ENCODE measurements at places on chromosomes 1 and 21. TPM values are rescaled to one million over a fixed set of nuclear protein-coding genes. Genes with fewer than 3 reads are reported as not detected.

Gene S100A12
- not detected for total RNA-seq

DNA sequence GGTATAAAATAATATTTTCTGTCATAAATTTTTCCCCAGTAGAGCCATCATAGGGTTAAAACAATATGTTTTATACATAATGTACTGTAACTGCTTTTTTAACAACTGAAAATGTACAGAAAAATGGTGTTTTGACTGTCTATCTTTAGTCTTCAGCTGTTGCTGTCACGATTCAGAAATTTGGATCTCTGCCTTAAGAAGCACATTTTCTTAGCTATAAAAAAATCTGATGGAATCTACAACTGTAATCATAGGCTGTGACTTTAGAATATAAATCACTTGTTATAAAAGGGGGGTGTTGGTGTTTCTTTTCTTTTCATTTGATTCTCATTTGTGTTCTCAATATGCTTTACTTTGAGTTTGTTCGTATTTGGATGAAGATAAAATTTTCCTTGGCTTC, 187.5 kb downstream of the PDE4B start:
- no peak overlapping the region for H3K4me3 ChIP-seq
- no peaks in the 10 kb centered on the region for H3K27me3 ChIP-seq
- no peaks in the 10 kb centered on the region for H3K36me3 ChIP-seq
- H3K27ac ChIP-seq: no peak overlapping the region

Gene TMPRSS2
- not detected for total RNA-seq

- H3K4me1 ChIP-seq: peaks cover 73% of the 10 kb centered on the region
- no peaks in the 10 kb centered on the region for H3K27me3 ChIP-seq
- no peak for DNase-seq
- no peak overlapping the region for H3K27ac ChIP-seq
Observed at GRCh38 chr1:66248257-66248656, 285.7 kb upstream of the SGIP1 start.

DNA sequence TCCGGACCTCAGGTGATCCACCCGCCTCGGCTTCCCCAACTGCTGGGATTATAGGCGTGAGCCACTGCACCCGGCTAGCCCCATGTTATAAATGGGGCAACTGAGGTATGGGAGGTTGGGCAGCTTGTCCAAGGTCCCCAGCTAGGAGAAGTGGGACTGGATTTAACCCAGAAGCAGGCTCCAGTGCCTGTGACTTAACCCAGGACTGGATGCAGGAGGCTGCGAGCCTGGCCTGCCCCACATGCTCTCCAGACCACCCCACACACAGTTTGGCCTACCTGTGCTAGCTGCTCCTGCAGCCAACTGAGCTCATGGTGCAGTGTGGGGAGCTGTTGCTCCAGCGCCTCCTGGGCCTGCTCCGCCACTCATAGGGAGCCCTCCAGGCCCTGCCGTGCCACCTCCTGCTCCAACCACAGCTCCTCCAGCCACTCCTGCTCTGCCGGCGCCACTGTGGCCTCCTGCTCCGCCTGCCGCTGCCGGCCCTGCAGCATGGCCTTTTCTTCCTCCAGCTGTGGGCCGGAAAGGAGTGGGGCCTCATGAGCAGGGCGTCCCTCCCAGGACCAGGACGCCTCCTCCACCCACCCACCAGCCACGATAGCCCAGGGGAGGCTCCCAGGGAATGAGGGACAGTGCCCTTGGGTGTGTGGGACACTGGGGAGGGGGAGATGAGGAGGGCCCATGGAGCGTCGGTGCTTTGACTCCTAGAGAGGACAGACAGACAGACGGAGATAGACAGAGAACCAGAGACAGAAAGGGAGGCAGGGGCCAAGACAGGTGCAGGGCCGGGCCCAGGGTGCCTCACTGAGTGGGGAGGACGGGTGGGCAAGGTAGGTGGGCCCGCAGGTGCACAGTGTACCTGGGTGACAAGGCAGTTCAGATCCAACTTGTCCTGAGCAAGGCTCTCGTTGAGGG, 12.4 kb upstream of the NBPF1 start:
- no peak for DNase-seq
- no peak overlapping the region for H3K27ac ChIP-seq
- H3K36me3 ChIP-seq: no peaks in the 10 kb centered on the region

DNA sequence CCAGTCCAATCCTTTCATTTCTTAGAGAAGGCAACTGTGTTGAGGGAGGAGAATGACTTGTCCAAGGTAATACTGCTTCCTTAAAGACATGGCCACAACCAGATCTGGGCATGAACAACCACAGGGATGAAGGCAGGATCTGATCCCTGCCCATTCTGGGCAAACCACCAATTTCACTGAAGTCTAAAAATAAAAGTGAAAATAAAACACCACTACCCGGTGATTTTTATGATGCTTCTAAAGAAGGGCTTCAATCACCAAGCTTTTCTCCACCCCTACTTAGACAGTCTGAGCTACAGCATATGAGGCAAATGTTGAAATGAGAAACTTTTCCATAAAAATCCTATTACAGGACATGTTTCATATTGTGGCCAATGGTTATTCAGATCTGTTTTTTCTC, 133.0 kb downstream of the PTPN14 start:
- DNase-seq: no peak
- peaks cover 30% of the 10 kb centered on the region for H3K4me1 ChIP-seq
- no peak overlapping the region for H3K27ac ChIP-seq
- H3K4me3 ChIP-seq: no peak overlapping the region
- H3K27me3 ChIP-seq: no peaks in the 10 kb centered on the region

All from Karpas-422 (cell line).